Stimulated activated naive CD4-positive, alpha-beta T cell treated with Interleukin-2 at 50 U/mL for 16 hours (primary cell): ENCODE measurements at places on chromosomes 6 and 20.

DNA sequence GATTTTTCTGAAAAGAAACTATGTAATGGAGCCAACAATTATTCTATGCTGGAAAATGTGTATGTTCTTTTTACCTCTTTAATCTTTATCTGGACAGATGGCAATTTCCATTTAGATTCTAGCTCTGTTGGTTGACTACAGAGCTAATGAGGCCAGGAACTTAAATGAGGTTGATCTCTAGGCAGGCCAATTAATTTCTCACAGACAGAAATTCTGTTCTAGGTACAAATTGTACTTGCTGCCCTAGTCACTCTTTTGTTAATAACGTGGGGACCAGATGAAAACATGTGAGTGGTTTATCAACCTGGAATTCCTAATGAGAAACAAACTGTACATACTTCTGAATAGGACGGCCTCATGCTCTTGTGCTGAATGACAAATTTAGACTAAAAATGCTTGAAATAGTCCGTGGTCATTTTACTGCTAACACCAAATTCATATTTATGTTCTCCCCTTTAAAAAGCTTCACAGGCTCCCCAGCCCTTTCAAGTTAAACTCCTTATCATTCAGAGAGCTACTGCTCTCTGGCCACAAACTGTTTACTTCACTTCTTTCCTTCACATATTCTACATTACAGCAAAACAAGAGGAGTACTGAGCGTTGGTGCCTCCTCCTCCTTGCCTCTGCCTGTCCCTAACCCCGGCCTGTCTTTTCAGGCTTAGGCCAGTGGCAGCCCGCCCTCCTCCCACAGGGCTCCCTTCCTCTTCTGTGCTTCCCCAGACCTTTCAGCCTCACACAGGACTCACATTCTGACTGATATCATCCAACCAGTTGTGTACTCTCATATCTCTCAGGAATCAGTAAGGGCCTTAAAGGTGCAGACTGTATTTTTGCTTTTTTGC, 41.4 kb downstream of the DTNBP1 start:
- no peak for DNase-seq

DNA sequence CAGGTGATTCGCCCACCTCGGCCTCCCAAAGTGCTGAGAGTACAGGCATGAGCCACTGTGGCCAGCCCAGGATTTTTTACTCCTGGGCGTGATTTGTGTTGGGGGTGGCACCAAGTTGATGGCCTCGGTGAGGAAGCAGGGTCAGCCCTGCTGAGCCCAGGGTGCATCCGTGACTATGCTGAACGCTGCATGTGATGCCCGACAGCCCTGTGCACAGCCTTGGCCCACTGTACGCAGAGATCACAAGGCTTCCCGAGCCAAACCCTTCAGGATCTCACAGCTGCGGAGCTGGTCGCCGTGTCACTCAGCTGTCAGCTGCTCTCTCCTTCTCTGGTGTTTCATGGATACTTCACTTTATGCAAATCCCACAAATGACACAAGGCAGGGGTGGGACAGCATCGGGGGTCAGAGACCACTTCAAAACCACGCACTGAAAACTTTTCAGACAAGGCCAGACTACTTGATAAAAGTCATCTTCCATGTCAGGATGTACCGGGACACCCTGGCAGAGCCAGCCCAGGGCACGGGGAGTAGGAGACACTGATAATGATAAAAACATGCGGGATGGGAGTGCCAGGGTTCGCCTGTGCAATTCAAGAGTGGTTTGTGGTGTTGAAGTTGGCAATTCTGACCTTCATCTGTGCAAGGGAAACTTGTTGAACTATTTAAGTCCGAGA, 31.2 kb upstream of the RPS6KA2 start:
- no peak for DNase-seq

- no peak for DNase-seq
These were observed 113.7 kb upstream of the GGTLC1 start for GRCh38 chr20:24102290-24102689.

- no peak for DNase-seq
These were observed 34.9 kb downstream of the BCL2L1 start for GRCh38 chr20:31687777-31688176.

- DNase-seq: peak; percentile 9
These were observed 46.2 kb upstream of the ADIG start for GRCh38 chr20:38534756-38535155.

DNA sequence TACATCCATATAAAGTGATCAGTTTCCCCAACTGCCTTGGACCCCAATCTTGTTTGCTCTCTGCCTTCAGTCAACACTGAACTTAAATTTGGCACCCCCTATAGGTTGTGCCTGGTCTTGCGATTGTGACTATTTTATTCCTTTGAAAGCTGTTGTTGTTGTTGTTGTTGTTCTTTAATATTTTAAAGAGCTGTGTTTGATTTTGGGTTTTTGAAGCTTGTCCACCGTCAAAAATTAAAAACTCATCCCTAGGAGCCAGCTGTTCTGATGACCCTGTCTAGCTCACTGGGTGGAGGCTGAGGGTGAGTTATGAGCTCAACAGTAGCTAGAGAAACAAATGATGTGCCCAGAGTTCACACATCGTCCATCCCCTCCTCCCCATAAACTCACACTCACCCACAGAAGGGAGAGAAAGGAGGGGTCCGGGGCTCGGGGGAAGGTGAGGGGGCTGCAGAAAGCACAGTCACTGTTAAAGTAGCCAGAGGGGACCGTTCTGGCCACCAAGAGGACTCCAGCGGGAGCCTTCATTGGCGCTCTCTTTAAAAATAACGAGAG, 4.0 kb downstream of the SIM1 start:
- no peak for DNase-seq
